ENCODE measurements at places on chromosomes 3 and 15.

DNA sequence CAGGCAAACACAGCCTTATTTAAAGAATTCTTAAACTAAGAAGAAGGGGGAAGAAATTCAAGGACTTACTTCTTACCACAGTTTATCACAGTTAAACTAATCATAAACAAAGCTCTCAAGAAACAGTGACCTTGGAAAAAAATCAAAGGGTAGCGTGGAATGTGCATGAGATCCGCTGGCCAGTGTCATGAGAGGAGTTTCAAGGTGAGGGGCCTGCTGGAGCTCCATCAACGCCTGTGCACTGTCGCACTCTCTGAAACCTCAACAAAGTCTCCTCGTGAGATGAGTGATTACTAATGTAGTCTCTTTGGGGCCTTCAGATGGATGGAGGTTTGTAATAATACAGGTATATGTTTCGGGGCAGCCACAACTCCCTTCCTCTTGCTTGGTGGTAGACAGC lies 28.4 kb upstream of the PRICKLE2 start:
- DNase-seq: no peak

DNA sequence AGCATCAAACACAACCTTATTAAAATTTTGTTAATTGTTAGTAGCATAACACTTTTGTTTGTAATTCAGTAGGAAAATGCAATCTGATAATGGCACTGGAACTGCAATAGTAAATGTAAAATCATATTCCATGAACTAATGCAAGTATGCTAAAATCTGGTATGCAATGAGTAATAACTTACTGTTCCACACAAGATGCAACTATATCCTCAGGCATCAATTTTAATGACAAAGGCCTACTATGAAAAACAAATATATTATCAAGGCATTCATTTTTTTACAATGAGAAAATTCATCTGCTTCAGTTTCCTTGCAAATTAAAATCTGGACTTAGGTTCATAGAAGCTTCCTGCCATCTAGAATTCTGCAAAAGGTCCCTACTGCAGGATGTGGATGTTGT lies 1.4 kb upstream of the NSMCE3 start:
- DNase-seq: no peak

DNA sequence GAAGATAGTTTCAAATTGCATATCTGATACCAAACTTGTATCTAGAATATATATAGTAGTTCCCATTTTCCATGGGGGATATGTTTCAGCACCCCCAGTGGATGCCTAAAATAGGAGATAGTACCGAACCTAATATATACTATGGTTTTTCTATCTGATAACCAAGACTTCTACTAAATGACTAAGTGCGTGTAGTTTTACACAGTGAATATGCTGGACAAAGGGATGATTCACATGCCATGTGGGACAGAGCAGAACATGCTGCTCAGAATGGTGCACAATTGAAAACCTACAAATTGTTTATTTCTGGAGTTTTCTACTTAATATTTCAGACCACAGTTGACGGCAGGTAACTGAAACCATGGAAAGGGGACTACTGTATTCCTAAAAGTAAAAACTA lies 73.4 kb upstream of the TP63 start:
- DNase-seq: no peak

DNA sequence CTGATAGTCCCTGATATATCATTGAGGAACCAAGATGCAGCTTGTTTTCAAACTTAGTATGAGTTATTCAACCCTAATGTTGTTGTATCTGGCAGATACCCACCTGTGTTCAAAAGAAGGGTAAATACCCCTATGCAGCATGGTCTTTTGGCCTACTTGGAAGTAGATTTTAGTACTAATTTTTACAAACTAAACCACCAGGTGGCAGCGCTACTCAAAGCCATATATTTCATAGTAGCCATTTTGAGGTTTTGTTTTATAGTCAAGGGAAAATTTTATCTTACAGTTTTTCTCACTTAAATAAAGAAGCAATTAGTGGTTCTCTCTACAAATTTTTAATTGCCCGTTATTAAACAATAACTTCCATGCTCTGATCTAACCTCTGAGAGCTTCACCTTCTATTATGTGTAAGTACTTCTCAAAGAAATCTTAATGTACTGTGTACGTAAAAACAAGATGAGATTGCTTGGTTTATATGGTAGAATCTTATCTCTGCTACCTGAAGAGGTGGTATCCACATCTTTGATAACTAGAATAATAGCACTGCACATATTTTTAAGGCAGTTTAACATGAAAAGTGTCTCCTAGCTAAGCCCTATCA lies 31.5 kb upstream of the MLF1 start:
- DNase-seq: peak; percentile 51

GRCh38 chr3:195010551-195011100 lies 260.3 kb downstream of the XXYLT1 start:
- no peak for DNase-seq

- DNase-seq: no peak
Measured at GRCh38 chr15:68311464-68311835, 33.9 kb downstream of the FEM1B start.

DNA sequence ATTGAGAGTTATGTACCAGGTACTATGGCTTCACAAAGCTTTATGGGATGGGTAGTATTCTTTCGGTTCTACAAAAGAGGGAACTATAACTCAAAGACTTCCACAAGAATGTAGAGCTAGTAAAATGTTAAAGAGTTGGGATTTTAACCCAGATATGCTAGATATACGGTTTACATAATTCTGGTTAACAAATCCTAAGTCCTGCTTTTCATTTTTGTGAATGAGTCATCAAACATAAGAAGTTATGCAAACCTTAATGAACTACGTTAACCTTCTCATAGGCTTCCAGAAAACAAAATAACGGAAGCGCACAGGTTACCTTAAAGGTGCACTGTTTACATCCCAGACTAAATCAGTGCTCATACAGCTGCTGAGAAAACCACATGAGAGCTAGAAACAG lies 1049.3 kb downstream of the MCTP2 start:
- DNase-seq: no peak

DNA sequence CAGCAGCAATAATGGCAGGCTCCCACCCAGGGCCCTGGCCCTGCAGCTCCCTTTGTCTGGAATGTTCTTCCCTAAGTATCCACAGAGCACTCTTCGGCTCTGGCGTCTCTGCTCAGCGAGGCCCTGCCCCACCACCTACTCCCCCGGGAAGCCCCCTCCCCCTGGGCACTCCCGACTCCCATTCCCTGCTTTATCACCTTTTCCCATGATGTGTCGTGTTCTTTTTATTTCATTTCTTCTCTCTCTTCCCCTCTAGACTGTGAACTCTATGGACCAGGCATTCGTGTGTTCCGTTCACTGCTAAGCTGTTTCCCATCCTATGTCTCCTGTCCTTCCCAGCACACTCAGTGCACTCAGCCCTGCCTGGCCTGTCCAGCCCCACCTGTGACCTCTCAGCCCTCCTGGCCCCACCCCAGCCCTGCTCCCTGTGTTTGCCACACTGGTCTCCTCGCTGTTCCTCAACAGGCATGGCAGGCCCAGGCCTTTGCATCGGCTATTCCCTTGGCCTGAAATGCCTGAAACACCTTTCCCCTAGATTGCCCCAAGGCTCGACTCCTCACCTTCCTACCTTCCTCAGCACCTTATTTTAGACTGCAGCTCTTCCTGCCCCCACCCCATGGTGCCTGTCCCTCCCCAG lies 107.4 kb downstream of the TPRA1 start:
- no peak for DNase-seq

DNA sequence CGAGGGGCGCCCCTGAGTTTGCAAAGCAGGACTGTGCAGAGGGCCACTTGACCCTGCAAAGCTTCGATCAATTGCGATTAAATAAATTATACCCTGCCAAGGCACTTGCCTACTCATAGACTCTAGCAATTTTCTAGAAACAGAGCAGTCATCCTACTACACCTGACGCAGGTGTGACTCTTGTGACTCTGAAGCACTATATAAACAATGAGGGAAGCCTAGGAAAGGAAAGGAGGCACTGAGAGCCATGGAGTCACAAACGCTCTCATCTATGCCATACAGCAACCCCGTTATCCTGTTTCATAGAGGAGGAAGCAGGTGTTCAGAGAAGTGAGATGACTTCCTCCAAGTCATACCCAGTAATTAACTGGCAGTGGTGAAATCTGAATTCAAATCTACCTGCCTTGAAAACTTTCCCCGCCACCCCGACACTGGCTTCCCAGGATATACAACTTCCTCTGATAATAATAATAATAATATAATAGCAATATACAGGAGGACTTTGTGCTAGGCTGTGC lies 14.4 kb downstream of the ARHGEF3 start:
- no peak for DNase-seq

GRCh38 chr3:72257203-72257602 lies 472.3 kb upstream of the PROK2 start:
- no peak for DNase-seq
